ENCODE measurements at places on chromosomes 2 and 18. TPM values are rescaled to one million over a fixed set of nuclear protein-coding genes. Genes with fewer than 3 reads are reported as not detected.

Gene LYPD6B
- 18.6 TPM for total RNA-seq

Gene C2orf66
- under 0.01 TPM for total RNA-seq

Gene ASAP2
- total RNA-seq, result 44.6 TPM

Gene C2orf15
- not detected for total RNA-seq

Gene VAMP8
- total RNA-seq, result 1.5 TPM

Gene CCDC88A
- 64.3 TPM for total RNA-seq

Gene AGXT
- total RNA-seq, result not detected

Gene LOXHD1
- total RNA-seq, result not detected

Gene TEKT4
- total RNA-seq, result not detected

Gene TGFA
- 0.49 TPM for total RNA-seq

Gene DSC1
- total RNA-seq, result not detected

Gene RANBP2
- total RNA-seq, result 77.2 TPM

Gene RAD51AP2
- not detected for total RNA-seq

Gene RGPD4
- total RNA-seq, result not detected

Gene MAP2
- 23.2 TPM for total RNA-seq

Gene ARID5A
- total RNA-seq, result 21.6 TPM

Gene PXDN
- 119 TPM for total RNA-seq

Gene LRRC30
- total RNA-seq, result not detected

Gene CTAGE1
- total RNA-seq, result not detected
